Sciatic nerve (tissue), 2 donors: ENCODE measurements at places on chromosomes 11 and 22.

DNA sequence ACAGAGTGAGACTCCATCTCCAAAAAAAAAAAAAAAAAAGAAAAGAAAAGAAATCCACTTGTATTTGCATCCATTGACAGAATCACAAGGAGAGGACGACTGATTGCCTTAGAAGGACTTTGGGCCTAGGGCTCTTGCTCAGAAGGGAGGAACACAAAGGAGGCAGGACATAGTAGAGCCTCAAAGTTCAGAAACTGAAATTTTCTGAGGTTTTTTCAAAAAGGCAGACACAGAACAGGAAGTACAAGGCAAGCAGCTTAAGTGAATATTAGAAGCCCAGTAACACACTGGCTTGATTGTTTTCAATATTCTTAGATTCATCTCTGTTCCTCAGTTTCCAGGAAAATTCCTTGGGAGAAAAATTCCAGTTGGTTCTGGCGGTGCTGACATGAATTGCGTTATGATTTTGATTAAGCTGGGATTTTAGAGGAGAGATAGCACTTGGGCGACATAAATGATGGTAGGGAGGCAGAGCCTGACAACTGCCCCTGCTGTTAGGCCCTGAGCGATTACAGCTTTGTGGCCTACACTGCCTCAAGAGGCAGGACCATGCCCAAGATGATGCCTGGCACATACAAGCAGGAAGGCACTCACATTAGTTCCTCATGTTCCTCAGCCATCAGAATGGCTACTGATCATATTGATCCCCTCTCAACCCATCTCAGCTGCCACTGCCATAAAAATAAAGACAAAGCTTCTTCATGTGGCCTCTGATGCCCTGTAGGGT, 15.3 kb downstream of the CLPB start:
- no peak for DNase-seq

- DNase-seq = no peak
These were observed 7.3 kb upstream of the FDX1 start for GRCh38 chr11:110422306-110422905.

DNA sequence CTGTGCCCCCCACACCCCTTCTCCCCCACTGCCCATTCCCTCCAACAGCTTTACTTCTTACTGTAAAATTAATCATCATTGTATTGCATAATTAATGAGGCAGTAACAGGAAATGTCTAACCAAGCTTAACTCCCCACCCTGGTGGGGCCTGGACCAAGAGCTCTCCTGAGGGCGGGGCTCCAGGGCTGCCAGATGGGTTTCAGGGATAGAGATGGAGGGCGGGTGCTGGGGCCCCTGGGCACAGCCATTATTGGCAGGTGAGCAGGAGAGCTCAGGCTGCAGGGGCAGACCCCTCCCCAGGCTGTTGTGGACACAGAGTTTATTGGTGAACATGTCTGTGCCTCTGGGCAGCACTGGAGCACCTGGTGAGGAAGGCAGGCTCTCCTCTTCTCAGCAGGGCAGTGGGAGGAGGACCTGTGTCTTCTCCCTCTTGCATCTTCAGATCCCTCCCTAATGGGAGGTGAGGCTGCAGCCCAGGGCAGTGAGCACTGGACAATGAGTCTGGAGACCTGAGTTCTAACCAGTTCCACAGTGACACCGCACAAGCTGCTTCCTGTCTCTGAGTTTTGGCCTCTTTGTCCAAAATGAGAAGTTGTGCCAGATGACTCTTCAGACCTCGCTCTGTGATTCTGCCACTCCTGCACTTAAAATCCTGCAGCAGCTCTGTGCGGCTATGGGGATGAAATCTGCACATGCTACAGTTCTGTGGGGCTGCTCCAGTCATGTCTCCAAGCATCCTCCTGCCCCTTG, 233.3 kb downstream of the CEP164 start:
- no peak for DNase-seq

GRCh38 chr11:57779276-57779675, 17.7 kb downstream of the CTNND1 start:
- no peak for DNase-seq

DNA sequence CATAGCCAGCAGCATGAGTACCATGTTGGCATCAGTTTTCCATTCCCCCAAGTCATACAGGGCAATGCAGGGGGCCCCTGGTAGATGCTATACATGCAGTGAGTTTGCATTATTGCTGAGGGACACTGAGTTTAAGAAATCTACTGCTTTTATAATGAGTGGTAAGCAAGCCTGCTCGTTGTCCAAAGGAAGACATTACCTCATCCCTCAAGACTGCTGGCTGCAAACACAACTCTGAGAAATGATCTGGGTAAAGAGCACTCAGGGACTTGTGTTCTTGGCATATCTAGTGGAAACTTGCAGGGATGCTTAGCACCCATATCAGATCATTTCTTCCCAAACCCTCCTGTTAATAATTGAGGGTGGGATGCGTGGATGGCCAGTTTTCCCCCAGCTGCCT, 77.9 kb downstream of the CWC15 start:
- DNase-seq = no peak

GRCh38 chr11:122367809-122368231, 251.8 kb upstream of the BLID start:
- no peak for DNase-seq

DNA sequence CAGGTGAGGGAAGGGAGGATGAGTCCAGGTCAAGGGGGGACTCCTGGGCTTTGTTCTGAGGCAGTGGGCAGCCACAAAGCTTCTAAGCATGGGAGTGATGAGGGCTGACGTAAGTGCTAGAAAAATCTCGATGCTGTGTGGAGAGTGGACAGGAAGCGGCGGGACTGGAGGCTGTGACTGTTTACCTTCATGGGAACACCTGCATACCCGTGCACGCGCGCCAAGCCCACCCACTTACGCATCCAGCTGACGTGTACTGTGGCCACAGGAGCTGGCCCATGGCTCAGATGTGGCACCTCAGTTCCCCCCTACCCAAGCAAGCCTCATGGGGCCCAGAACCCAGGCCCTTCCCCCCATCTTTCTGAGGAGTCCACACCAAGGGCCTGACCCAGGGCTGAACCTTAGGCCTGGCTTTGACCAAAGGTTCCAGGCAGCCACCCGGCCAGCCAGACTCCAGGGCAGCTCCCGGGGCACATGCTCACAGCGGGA, 14.0 kb downstream of the MYRF start:
- no peak for DNase-seq

DNA sequence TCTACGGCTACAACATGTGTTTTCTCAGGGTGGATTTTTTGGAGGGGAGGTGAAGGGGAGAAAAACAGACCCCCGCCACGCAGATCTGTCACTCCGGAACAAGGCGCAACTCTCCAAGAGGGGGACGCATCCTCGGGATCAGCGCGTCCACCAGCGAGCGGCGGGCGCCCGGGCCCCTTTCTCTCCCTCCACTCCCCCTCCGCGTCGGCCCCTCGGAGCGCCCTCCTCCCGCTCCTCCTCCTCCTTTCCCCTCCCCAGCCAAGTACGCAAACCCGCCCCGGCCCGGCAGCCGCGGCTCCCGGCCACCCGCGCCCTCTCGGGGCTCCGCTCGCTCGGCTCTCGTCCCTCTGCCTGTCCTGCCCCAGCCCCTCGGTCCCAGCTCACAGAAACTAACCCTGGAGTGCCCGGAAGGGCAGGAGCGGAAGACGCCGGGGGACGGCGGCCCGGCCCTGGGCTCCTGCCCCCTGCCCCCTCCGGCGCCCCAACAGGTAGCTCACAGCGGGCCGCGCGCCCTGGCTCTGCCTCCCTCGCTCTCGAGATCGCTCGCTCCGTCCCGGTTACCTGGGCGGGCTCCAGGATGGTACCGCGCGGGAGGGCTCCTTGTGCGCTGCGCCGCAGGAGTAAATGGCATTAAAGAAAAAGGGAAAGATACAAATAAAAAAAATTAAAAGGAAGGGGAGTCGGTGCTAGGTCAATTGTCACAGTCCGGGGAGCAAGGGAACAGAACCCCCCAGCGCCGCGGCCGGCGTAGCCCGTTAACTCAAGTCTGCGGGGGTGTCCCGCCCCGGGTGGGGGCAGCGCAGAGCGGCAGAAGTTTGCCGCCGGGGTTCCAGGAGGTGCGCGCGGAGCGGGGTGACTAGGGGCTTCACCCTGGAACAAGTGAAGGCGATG, 131.4 kb upstream of the C11orf58 start:
- peak; percentile 82 for DNase-seq

GRCh38 chr11:132312701-132313111, 942.3 kb downstream of the NTM start:
- no peak for DNase-seq

- no peak for DNase-seq
These were observed 7.8 kb downstream of the TST start for GRCh38 chr22:37011472-37011871.

GRCh38 chr11:10413268-10413667, 41.8 kb upstream of the AMPD3 start:
- no peak for DNase-seq

- DNase-seq = no peak
These were observed 26.4 kb downstream of the PDE3B start for GRCh38 chr11:14669958-14670357.

DNA sequence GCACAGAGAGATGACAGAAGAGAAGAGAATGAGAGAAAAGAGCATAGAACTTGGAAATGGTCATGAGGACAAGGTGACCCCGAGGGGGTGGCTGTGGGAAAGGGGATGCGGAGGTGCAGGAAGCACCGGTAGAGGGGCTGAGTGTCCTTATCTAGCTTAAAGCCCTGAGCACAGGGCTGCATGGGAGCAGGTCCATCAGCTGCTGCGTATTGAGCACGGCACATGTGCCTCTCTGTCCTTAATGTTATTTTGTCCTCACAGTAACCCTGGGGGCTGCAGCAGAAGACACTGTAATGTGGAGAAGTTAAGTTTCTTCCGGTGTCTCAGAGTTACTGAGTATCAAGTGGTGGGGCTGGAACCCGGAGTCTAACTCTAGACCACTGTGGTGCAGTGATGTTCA, 94.4 kb upstream of the OR4B1 start:
- DNase-seq = no peak

GRCh38 chr22:30288419-30289140, 725 bp downstream of the CASTOR1 start:
- DNase-seq = no peak

DNA sequence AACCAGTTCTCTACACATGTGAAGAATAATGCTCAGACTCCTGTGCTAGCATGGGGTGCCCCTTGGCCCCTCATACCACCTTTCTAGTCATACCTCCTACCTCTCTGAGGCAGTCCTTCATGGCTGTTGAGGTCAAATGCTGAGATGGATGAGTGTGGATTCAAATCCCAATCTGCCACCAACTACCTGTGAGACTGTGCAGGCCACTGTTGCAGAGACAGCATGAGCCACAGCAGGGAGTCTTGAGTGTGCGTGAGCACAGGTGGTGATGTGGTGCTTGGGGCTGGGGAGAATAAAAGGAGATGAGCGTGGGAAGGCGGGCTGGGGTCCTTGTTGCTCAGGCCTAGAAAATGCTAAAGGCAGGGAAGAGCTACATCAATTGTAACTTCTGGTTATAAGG, 218.0 kb upstream of the E2F8 start:
- no peak for DNase-seq

GRCh38 chr11:120548682-120549209, 37.2 kb downstream of the GRIK4 start:
- no peak for DNase-seq

GRCh38 chr11:119717839-119718534, 11.0 kb downstream of the NECTIN1 start:
- no peak for DNase-seq

DNA sequence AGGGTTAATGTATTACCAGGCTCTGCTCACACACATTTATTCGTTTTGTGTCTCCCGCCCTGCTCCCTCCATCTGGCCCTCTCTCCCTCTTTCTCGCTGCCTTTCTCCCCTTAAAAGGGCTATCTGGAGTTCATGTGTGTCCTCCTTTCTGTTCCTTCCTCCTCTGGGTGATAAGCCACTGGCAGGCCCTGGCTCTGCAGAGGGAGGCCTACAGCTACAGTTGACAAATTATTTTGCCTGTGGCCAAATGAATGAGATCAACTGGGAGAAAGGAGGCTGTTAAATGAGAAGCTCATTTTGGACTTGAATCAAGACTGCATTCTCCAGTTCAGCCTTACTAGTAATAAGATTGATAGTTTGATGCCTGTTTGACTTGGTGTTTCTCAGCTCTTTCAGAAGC, 17.5 kb upstream of the OPCML start:
- no peak for DNase-seq

DNA sequence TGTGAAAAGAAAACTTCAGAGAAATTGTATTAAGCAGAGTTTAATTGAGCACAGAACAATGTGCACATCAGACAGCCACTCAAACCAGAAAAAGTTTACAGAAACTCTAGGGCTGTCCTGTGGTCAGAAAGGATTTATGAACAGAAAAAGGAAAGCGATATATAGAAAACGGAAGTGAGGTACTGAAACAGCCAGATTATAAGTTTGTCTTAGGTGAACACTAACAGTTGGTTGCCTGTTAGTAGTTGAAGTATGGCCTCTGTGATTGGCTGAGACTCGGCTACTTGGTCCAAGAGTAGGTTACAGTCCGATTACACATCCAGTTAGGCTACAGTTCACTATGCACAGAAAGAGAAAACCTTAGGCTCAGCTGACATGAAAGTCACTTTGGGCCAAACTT, 1232.5 kb upstream of the RAG2 start:
- DNase-seq = no peak

GRCh38 chr11:67404515-67405195, 772 bp downstream of the TBC1D10C start:
- DNase-seq = no peak

DNA sequence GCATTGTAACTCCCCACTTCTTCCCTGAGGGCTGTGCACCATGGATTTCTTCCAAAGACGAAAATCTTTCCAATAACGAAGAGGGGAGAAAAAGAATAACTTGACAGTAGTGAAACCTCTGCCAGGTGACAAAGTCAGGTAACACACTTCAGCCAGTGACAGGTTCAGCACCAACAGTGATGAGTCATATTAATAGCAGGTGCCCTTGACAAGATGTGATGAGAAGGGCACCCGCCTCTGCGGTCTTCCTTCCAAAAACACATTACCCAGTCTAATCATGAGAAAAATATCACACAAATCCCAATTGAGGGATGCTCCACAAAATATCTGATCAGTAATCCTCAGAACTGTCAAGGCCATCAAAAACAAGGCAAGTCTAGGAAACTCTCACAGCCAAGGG, 157.8 kb downstream of the EFCAB6 start:
- no peak for DNase-seq

- peak; percentile 54 for DNase-seq
These were observed 39.5 kb upstream of the BRSK2 start for GRCh38 chr11:1350086-1350725.

DNA sequence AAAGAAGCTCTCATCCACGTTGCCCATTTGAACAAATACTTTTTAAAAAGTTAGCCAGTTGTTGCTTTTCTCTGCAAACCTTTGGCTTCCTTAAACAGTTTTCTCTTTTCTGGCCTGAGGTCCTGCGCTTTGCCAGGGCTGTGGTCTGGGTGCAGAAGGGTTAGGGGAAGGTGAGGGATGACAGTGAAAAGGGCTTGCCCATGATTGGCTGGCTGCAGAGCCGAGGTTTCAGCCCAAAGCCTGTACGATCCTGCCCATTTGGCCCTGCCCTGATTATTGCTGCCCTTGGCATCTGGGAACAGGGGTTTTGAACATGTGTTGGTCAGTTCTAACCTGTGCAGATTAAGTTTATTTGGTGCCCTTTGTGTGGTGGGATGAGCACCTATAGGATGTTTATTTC, 1.5 kb downstream of the INCENP start:
- DNase-seq = no peak

GRCh38 chr22:50326225-50326955, 422 bp downstream of the DENND6B start:
- no peak for DNase-seq
